Psoas muscle (tissue), 8 donors: ENCODE measurements at places on chromosomes 7 and 10. TPM values are rescaled to one million over a fixed set of nuclear protein-coding genes. Genes with fewer than 3 reads are reported as not detected.

The ABCB4 gene
- 4.0 TPM for total RNA-seq

DNA sequence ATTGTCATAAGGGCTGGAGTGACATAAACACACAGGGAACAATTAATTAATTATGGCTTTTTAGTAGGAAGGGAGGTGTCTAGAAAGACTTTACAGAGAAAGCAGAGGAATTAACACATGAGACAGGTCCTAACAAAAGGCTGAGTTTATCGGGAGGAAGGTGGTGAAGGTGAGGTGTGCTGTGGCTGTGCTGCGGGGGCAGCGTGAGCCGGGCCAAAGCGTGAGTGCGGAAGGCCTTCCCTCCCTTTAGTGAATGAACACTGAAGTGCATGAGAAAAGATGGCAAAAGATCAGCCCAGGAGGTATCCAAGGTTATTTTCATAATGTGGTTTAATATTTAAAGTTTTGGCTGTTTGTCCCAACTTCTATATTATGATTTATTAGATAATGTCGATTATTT lies 243.4 kb upstream of the PLXNA4 start:
- DNase-seq, result no peak

DNA sequence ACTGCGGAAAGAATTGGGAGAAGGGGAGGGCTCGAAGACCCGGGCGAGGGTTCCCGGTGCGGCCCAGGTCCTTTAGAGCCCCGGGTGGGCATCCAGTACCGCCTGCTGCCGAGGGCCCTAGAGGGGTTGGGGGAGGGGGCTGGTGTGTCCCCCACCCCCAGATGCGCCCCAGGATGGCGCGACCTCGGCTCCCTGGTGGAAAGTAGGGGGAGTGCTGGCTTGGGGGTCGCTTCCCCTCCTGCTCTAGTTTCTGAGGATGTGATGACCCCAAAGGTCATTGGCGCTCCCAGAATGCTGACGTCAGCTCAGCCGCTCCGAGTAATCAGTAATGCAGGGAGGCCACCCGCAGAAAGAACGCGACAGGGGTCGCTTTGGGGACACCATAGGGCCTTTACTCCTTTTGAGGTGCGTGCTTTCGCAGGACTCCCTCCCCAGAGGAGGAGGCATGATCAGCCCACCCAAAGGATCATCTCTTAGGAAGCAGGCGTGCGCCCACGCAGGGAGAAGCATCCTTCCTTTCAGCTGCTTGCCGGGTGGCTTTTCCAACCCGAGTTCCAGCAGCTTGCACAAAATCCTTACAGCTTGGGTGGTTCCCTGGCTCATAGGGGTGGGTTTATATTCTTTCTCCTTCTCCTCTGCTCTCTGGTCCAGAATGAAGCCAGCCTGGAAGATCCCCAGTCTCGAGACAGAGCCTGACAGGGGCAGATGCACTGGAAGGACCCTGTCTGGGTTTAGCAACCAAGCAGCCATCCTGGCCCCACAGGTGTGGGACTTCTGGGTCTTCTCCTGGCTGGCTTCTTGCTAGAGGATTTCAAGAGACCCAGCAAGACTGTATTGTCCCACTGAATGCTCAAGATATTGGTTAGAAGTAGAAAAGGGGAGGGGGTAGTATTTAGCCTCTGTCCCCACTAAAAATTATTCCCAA lies 1.3 kb upstream of the PRKAG2 start:
- DNase-seq, result no peak

- no peak for DNase-seq
Observed at GRCh38 chr7:5296015-5296610, 13.4 kb downstream of the SLC29A4 start.

The ELMO1 gene
- 6.9 TPM for total RNA-seq

GRCh38 chr7:130794619-130794922 lies 60.6 kb upstream of the KLF14 start:
- DNase-seq, result no peak

The ITIH5 gene
- 10.7 TPM for total RNA-seq

GRCh38 chr7:134799377-134799776 lies 19.9 kb downstream of the CALD1 start:
- no peak for DNase-seq

DNA sequence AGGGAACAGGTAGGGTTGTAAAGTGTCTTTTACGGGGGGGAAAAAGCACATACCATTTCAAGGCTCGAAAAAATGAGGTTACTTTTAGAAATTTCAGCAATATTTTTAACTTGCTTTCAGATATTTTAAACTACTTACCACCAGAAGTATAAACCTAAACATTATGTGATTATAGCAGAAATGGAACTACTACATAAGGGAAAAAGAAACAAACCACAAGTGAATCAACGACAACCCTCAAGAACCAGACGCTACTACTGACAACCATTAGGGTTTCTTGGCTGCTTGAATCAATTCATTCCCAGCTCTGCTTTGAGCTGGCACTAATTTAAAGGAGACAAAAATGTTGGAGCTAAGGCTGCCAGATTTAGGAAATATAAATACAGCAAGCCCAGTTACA lies 80.1 kb downstream of the ZFAND4 start:
- no peak for DNase-seq

GRCh38 chr7:36286226-36286625 lies 103.4 kb upstream of the ANLN start:
- no peak for DNase-seq

DNA sequence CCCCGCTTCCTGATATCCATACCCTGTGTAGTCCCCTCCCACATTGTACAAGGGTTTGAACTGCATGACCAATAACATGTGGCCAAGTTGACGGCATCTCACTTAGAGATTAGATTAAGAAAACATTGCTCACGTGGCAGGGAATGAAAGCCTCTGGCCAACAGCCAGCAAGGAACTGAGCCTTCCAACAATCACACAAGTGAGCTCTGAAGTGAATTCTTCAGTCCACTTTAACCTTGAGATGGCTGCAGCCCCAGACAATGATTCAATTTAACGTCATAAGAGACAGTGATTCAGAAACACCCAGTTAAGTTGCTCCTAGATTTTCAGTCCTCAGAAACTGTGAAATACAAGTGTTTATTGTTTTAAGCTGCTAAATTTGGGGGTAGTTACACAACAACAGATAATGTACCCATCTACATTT lies 165.9 kb upstream of the PLXNA4 start:
- no peak for DNase-seq

The HOGA1 gene
- 6.1 TPM for total RNA-seq

DNA sequence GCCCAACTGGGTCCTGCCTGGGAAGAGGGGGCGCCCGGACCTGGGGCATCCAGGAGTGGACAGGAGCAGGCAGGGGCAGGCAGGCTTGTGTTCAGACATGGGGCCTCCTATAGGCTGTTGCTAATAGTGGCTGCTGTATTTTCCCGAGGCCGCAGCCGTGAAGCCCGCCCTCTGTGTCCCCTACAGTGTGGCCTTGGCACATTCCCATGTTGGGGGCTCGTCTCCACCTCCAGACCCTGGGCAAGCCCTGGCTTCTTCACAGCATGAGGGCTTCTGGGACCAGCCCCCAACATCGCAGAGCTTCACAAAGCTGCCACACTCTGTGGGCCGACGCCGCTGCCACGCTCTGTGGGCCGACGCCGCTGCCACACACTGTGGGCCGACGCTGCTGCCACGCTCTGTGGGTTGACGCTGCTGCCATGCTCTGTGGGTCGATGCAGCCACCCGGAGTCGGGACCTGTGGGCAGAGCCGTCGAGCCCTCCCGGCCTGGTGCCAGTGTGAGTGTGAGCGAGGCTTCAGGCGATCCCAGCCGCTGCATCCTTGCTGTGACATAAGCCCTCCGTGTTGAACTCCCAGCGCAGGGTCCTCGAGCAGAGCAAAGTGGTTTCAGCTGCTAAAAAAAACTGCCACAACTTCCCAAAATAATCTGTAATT lies 109.0 kb downstream of the INPP5A start:
- peak; percentile 10 for DNase-seq

DNA sequence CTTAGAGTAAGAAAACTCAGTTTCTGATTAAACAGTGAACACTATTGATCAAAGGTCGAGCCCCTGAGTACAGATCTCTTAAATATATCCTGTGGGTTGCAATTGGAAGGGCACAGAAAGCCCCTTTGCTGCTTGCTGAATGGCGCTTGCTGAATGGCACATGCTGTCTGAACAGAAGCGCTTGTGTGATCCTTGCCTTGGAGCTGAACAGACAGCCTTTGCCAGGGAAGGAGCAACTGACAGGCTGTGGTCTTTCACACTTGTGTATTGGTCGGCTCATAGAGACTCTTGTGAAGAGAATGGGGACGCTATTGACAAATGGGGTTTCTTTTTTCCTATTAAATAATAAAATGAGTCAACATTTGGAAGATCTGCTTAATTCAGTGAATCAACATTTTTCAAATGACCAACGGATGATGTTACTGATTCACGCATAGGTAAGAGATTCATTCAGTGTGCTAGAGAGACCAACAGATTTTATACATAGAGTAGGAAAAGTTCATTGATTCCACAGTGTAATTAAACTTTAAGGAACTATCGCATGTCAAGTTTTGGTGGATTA lies 99.4 kb upstream of the TNS3 start:
- DNase-seq, result no peak

The TECTB gene
- total RNA-seq, result not detected

The SPDYE16 gene
- not detected for total RNA-seq

- no peak for DNase-seq
Observed at GRCh38 chr10:72953687-72954086, 919 bp downstream of the PLA2G12B start.

DNA sequence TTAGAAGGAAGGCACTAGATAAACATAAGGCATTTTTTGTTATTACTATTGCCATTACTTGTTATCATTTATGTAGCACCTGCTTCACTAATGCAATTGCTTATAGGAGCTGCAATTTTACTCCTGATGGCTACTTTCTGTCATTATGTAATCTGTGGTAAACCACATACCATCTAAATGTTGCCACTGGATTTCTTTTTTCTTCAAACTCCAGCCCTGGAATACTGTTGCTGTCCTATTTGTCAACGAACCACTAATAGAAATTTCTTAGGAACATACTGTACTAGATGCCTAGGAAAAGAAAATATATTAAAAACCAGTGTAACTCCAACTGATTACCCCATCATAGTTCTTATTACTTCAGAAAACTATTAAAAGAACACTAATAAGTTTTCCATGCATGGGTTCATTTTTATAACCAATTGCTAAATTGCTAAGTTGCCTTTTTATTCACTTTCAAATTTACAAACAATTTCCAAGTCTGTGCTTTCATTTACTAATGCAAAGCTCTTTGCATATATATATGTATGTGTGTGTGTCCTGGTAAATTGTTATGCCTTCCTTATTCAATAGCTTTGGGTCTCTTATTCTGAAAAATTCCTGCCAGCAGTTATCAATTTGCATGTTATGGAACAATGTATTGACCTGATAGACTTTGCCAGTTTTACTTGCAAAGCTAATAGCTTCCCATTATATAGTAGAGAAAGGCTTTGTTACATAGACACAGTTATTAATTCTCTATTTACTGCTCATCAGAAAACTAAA lies 287.4 kb downstream of the EXOC4 start:
- no peak for DNase-seq

The PITX3 gene
- total RNA-seq, result 9.7 TPM

- DNase-seq, result no peak
Observed at GRCh38 chr7:99617192-99617781, 541 bp downstream of the ZSCAN25 start.

DNA sequence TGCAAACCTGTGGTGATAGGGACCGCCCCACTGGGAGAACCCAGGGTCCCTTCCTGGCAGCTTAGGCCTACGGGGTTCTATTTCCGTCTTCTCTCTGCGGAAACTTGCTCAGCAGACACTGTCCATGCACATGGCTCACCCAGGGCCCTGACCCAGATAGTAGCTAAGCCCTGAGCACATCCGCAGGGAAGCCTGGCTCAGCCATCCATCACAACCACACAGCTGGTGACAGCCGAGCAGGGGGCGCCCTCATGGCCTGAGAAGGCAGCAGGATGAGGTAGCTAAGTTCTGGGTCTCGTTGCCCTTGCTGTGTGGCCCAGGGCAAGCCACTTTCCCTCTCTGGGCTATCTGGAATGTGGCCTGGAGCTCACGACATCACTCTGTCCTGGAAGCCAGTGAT lies 23.3 kb downstream of the NPTX2 start:
- no peak for DNase-seq

The ATP6V1F gene
- total RNA-seq, result 210 TPM

The TMEM140 gene
- 106 TPM for total RNA-seq

DNA sequence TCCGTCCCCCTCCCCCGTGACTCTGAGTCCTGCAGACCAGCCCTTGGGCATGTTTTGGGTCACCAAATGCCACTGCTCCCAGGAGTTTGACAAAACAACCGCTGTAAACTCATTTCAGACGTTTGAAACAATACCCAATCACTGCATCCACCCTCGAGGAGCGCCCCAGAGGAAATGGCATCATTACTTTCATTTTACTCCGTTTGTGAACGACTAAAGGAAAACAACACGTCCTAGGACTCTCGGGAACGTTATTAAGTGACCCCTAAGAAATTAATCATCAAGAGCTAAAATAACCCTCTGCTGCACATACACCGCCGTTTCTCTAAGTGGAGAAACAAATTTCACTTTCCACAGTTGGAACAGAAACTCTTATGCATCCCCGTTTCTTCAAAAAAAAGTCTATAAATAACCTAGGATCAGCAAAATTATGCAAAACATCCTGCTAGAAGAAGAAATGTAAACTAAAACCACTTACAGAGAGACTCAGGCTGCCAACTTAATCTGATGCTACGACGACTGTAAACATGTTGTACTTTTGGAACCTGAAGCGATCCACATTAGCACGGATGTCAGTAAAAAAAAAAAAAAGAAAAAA lies 109.9 kb upstream of the EFCAB10 start:
- DNase-seq, result no peak
